ENCODE measurements at places on chromosomes 1 and 21. TPM values are rescaled to one million over a fixed set of nuclear protein-coding genes. Genes with fewer than 3 reads are reported as not detected.

The SIM2 gene
- total RNA-seq = not detected

The EPHA2 gene
- 0.73 TPM for total RNA-seq

The MGST3 gene
- 185 TPM for total RNA-seq

The PM20D1 gene
- not detected for total RNA-seq

The NUF2 gene
- total RNA-seq = 11.4 TPM

The SLC39A1 gene
- 64.7 TPM for total RNA-seq

The EDN2 gene
- total RNA-seq = not detected

The ITLN2 gene
- not detected for total RNA-seq

The PHLDA3 gene
- total RNA-seq = 32.5 TPM

The CFHR3 gene
- total RNA-seq = not detected

The PTPRC gene
- not detected for total RNA-seq

The SPATA6 gene
- 11.1 TPM for total RNA-seq

The TAS1R1 gene
- not detected for total RNA-seq

The KCNQ4 gene
- total RNA-seq = not detected

The CD247 gene
- total RNA-seq = not detected

The ATP1A4 gene
- not detected for total RNA-seq

The ZBTB8A gene
- 4.8 TPM for total RNA-seq

The NCAM2 gene
- 1.1 TPM for total RNA-seq

The TDRD5 gene
- not detected for total RNA-seq

The KRTAP10-3 gene
- not detected for total RNA-seq

The OR2T33 gene
- total RNA-seq = not detected

The FCRLA gene
- total RNA-seq = 1.8 TPM

The IGFN1 gene
- total RNA-seq = not detected

The TOMM20 gene
- 99.9 TPM for total RNA-seq

The CNKSR1 gene
- not detected for total RNA-seq

The ACTRT2 gene
- not detected for total RNA-seq

The PRR9 gene
- total RNA-seq = not detected

The ESRRG gene
- not detected for total RNA-seq

The IVL gene
- under 0.01 TPM for total RNA-seq

The NMNAT2 gene
- 4.4 TPM for total RNA-seq

The CYP4A11 gene
- not detected for total RNA-seq

The GALNT2 gene
- total RNA-seq = 65.1 TPM

The TSPAN1 gene
- total RNA-seq = 0.20 TPM

The AMY1C gene
- total RNA-seq = not detected

The SLC35D1 gene
- 9.6 TPM for total RNA-seq

The HPDL gene
- total RNA-seq = 3.7 TPM

The LMX1A gene
- total RNA-seq = under 0.01 TPM

The ZSWIM5 gene
- total RNA-seq = 0.20 TPM

The BTBD19 gene
- total RNA-seq = 3.7 TPM

The FAM43B gene
- under 0.01 TPM for total RNA-seq

The GRHL3 gene
- not detected for total RNA-seq

The PGLYRP3 gene
- not detected for total RNA-seq

The EIF3I gene
- 290 TPM for total RNA-seq

The CRP gene
- total RNA-seq = not detected

The CFAP45 gene
- 0.37 TPM for total RNA-seq

The B3GALT2 gene
- not detected for total RNA-seq

The OR6K3 gene
- total RNA-seq = not detected

The SELL gene
- total RNA-seq = under 0.01 TPM

The FCGR1A gene
- not detected for total RNA-seq

The LCE2C gene
- total RNA-seq = not detected

The CBR3 gene
- total RNA-seq = 19.5 TPM
